Activated CD4-positive, alpha-beta memory T cell treated with anti-CD3 and anti-CD28 coated beads, Interleukin-2, amount 10 ng/mL, durations not matched to agents 7 days and 5 days (primary cell): ENCODE measurements at places on chromosomes 11 and 22.

GRCh38 chr22:45190202-45190872 lies 26.6 kb downstream of the NUP50 start:
- no peak for DNase-seq

DNA sequence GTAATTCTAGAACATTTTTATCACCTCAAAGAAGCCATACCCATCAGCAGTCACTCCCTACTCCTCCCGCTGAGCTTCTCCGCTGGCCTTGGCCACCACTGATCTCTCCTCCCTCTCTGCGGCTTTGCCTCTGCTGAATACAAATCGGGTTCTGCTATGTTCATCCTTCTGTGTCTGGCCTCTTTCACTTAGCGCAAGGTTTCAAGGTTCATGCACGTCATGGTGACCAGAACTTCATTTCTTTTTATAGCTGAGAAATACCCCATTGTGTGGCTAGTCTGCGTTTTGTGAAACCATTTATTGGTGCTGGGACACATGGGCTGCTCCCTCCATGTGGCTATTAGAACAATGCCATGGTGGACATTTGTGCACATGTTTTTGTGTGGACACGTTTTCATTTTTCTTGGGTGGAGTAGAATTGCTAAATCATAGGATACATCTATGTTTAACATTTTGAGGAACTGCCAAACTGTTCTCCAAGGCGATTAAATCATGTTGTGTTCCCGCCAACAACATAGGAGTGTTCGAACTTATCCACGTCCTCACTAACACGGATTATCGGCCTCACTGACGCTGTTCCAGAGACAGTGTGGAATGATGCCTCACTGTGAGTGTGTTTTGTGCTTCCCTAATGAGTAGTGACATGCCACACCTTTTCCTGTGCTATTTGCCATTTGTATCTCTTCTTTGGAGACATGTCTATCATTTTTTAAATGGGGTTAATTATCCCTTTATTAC lies 24.2 kb upstream of the KRTAP5-6 start:
- no peak for DNase-seq

DNA sequence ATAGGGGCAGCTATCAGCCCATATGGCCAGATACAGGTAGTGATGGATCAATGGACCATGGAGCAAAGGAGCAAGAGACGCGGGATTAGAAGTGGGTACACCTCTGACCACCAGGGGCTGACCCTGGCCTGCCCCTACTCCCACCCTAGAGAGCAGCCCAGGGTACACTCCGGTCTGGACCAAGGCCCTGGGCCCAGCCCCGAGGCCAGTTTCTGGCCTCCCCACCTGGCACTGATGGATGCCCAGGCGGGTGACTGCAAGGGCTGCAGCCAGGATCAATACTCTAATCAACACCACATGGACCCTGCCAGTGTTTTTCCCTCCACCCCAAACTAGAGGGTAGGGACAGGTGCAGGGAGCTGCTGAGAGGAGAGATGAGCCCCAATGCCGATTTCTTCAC lies 74.1 kb upstream of the NECTIN1 start:
- no peak for DNase-seq

DNA sequence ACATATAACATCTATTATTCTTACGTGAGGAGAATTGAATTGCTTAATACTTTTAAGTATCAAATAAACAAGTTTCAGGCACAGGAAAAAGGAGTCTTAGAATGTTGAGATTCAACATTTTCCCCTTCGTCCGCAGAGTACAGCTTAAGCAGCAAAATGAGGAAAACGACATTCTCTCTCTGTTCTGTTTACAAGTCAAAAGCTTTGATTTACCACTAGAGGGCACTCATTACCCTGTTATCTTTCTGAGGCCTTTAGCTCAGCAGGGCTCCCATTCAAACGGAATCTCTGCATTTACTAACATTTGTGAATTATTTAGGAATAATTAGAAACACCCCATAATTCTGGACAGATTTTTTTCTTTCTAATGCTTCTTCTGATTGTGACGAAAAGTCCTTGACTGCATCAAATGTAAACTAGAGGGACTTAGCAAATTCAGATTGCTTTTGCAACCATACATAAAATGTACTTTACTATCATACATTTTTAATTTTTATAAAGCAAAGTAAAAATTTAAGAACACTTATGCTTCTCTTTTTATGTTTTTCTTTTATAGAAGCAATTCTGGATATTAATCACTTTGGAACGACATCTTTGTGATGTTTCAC lies 75.0 kb downstream of the JRKL start:
- DNase-seq, result no peak

DNA sequence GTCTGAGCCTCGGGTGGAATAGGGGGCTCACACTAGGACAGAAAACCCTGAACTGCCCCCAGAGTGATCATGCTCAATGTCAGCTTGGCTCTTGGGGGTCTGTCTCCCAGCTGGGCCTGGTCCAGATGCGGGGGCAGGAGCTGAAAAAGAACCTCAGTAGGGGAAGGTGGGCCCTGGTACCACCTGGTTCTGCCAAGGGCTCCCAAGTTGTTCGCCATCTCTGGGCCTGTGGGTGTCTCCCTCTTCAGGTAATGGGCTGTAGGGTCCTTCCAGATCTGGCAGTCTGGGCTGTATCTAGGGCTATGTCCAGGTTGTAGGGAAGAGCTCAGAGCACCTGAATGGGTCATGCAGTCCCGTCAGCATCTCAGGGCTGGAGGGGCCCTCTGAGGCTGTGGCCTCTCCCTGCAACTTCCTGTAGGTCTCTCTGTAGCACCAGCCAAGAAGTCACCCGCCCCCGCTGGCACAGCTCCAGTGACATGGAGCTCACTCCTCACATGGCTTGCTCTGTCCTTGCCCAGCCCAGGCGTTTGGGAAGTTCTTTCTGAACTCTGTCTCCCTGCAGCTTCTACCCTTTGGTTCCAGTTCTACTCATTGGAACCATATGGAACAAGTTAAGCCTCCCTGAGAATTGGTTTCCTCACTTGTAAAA lies 33.0 kb upstream of the SOX10 start:
- no peak for DNase-seq

DNA sequence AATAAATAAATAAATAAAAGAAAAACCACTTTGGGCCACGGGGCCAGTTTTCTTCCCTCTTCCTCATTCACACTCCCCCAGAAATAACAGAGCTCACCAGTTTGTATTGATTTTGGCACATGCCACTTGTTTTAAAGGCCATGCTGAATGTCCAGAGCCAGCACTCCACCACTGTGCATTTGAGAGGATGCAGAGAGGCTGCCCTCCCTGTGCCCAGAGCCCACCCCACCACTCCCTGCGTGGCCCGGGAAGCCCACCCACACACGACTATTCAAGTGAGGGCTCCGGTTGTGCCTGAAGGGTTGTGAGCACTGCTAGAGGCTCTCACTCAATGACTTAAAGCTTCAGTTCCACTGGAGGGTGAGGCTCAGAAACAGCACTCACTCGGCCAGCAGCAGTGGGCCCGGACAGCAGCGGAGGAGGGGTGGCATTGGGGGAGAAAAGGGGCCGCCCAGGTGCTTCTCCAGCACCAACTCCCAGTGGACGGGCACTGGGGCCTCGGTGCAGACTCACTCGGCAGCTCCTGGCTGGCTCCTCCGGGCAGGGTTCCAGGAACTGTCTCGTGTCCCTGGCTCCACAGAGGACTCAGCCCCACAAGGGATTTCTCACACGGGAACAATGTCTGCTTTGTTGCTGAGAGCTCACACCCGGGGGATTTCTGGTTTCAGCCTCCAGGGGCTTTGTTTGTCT lies 112.7 kb downstream of the SHANK2 start:
- DNase-seq, result no peak

- DNase-seq, result no peak
Observed at GRCh38 chr11:27612932-27613880, 87.0 kb downstream of the BDNF start.

- no peak for DNase-seq
Observed at GRCh38 chr11:82683029-82683428, 50.6 kb downstream of the FAM181B start.

DNA sequence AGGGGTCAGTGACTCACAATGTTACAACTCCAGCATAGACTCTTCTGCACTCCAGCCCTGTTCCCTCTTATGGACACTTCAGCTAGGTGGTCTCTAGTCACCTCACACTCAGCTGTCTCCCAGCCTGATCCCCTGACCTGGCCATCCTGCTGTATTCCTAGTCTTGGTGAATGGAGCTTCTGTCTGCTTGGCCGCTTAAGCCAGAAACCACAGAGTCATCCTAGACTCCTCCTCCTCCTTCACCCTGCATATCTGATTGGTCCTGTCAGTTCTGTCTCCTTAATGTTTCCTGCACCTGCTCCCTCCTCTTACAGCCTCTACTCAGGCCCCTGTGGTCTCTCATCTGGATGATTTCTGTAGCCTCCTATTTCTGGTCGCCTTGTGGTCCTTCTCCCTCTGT lies 144.9 kb downstream of the HIPK3 start:
- DNase-seq, result no peak

GRCh38 chr11:45432100-45432499 lies 146.0 kb upstream of the SYT13 start:
- DNase-seq, result no peak

DNA sequence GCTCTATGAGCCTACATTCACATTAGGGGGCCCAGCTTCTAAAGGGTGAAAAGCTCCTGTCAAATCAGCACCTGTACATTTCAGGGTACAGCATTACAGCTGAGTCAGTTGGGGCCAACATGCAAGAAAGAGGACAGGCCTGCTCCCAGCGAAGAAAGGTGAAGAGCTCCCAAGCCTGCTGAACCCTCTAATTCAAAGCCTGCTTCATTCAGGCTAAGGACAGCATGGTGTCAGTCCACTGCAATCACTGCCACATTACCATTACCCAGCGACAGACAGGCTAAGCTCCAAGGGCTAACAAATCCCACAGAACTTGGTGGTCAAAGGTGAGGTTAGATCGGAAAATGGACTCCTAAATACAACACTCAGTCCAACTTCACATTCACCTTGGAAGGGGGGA lies 65.4 kb upstream of the CHRM4 start:
- DNase-seq, result no peak

GRCh38 chr11:130166457-130166784 lies 6.8 kb downstream of the ST14 start:
- no peak for DNase-seq

- no peak for DNase-seq
Observed at GRCh38 chr11:69982690-69983570, 95.2 kb upstream of the ANO1 start.

DNA sequence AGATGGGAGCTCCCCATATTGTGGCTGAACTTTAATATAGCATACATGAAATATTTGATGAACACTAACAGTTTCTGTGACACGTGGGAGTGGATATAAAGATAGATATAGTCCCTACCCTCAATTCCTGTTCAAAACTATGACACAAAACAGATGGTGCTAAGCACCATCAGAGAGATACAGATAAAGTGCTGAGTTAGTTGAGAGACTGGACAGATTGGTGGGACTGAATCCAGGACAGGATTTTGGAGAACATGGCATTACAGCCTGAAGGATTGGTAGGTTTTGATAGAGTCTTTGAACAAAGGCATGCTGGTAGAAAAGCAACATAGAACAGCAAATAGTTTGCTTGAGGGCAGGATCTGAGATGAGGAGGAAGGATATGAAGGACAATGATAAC lies 215.1 kb upstream of the SORL1-AS1 start:
- DNase-seq, result no peak

DNA sequence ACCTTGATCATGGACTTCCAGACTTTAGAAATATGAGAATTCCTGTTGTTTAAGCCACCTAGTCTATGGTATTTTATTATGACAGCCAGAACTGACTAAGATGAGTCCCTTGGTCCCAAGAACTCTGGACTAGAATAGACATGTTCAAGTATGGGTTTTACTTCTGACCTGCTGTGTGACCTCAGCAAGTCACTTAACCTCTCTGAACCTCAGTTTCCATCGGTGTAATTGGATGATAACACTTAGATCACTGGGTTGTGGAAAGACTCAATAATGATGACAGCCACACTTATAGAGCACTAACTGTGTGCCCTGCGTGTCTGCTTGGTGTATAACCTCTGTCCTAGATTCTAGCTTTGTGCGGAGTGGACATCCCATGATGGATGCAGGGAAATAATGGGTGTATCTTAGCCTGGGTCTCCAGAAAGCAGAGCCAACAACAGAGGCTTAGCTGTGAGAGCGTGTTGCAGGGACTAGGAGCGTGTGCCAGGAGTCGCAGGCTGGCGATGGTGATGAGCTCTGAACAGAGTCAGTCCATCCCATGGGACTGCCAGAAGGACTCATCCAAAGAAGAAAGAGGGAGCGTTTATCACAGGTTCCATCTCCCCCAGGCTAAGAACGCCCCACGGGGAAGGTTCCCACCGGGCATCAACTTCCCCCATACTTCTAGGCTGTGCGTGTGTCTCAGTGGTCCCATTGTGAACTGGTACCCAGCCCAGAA lies 93.2 kb upstream of the TP53I11 start:
- DNase-seq, result no peak

GRCh38 chr22:48218889-48219420 lies 1456.5 kb downstream of the TBC1D22A start:
- no peak for DNase-seq

DNA sequence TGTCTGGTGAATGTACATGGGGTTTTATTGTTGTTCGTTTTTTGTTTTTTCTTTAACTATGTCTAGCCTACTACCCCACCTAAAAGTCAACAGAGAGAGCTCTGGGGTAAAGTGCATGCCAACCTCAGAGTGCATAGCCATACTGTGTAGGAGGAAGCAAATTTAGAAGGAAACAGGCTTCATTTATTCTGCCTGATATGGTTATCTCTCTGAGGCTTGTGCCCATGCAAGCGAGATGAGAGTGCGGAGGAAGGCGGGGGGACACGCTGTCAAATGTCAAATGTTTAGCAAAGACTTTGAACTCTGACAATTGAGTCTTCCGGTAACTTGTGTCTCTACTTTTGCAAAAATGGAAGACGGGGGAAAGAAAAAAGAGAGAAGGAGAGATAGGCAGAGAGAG lies 295.5 kb downstream of the ETS1 start:
- peak; percentile 52 for DNase-seq

DNA sequence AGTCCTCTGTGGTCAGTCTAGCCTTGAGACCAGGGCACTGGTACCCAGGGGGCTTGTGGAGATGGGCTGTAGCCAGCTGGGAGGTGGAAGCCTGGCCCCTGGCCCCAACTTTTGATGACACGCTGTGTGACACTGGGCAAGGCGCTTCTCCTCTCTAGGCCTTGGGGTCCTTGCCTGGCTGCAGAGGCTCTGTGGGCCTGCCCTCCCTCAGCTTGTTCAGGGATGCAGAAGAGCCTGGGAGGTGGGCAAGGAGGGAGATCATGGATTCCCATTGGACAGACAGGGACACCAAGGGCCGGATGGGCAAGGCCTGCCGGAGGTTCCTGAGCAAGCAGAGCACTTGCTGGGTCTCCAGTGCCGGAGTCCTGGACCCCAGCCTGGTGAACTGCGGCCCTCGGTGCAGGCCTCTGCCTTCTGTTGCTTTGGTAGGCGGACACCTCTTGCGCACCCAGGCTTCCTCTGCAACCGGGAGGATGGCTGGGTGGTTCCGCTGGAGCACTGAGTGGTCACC lies 1.3 kb upstream of the PPP2R5B start:
- DNase-seq, result no peak
